ENCODE measurements at places on chromosomes 5 and 9.

GRCh38 chr9:117276444-117276843 lies 138.4 kb downstream of the ASTN2 start:
- DNase-seq, result no peak

GRCh38 chr9:114035845-114036801 lies 42.0 kb downstream of the AMBP start:
- DNase-seq, result no peak

GRCh38 chr5:17089690-17090089 lies 127.7 kb upstream of the BASP1 start:
- no peak for DNase-seq

DNA sequence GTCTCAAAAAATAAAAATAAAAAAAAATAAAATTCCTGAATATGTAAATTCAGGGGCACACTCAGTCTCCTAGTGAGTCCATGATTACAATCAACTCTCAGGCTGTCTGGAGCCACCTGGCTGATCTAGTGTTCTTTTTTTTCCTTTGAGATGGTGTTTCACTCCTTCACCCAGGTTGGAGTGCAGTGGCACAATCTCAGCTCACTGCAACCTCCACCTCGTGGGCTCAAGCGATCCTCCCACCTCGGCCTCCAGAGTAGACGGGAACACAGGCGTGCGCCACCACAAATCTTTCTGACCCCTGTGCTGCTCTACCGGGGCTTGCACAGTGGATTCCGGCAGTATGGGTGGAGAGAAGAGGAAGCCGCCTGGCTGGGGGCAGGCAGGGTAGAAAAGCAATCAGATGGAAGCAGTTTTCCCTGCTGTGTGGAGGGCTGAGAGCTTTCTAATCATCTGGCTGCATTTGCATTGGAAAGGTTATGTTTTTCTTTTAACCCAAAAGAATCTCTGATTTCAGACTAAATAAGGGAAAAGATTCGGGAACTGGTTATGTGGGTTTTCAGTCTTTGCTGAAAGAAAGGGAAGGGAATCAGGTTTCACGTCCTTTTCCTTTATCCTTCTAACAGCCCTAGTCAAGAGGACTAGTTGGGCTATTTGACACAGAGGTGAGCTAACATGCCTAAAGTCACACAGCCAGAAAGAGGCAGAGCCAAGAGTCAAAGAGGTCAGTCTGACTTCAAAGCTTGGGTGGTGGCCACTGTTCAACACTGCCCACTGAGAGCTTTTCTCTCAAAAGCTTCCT lies 26.3 kb upstream of the CORO2A start:
- DNase-seq, result no peak

DNA sequence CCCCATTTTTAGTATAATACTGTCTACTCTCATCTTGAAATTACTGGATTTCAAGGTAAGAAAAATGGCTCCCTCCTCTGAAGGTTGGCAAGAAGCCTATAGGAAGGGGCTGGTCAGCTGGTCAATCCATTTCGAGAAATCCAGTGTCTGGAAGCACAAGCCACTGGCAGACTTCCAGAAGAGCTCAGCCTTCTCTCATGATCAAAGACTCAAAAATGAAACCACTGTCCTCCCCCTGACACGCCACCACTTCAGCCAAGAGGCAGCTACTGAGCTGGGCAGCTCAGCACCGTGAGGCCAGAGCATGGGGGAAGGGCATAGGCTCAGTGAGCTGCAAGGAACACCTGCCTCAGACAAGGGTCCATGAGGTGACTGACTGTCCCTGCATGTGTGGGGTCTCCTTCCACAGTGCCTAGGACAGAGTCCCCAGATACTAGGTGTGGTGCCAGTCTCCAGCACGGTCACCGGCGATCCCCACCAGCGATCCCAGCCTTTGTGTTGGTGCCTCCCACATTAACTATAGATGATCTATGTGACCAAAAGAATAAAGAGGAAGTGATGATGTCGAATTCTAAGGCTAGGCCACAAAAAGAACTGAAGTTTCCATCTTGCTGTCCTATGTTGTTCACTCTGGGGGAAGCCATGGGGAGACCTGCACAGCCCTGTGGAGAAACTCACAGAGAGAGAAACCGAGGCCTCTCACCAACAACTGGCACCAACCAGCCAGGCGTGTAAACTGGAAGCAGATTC lies 100.1 kb upstream of the LRRTM2 start:
- no peak for DNase-seq

DNA sequence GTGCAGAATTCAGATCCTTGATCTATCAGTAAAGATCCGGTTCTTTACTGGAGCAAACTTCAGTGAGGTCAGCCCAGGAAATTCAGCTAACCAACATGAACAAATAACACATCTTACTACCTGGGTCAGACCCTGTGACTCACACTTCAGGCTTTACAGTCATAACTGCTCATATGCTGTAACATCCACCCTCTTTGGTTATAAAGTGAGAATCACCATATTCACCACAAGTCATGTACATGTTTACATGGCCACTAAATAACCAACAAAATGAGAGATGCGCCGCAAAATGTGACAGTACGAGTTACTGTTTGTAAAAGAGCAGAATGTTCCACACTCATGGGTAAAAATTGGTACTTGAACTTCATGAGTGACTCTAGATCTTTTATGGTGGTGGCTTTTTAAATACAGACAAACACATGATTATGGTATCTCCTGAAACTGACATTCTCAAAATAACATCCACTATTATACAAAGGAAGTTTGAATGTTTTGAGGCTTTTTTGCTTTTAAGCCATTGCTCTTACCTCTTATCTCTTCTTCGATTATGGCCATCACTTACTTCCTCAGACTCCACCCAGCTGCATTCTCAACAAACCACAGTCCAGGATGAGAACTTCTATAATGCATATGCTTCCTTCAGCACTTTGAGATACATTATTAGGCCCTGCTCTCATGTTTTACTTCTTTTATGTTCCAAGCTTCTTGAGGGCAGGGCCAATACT lies 516.6 kb downstream of the RAB3C start:
- DNase-seq, result no peak

DNA sequence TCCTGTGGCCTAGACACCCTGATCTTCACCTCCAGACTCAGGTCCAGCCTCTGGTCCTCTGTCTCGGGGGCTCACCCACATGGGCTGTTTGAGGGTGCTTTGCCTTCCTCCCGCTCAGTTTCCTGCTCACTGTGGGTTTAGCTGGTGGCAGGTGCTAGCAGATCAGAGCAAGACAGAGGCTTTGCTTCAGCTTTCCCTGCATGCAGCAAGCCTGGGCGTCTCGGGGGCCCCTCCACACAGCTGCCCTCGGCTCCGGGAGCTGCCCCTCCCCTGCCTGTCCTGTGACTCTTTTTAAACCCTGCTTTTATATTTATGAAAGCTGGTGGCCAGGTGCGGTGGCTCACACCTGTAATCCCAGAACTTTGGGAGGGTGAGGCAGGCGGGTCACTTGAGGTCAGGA lies 14.6 kb downstream of the MRPL36 start:
- no peak for DNase-seq

DNA sequence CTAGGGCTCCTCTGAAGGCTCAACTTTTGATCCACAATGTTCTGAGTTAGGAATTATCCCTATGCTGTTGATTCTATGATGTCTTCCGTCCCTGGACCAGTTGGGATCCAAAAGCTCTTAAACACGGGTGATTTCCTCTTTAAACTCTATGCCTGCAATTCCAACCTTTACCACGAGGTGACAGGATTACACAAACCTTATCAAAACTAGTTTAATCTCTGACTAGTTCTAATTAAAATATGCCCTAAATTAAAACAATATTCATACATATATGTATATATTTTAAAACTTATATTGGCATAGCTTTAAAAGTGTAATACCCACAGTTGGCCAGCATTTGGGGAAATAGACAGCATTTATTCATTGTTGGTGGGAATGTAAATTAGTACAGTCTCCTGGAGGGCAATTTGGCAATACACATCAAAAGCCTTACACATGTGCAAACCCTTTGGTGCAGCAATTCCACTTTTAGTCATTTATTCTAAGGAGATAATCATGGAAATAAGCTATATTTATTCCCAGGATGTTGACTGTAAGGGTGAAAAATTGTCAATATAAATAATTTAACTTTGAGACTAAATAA lies 51.6 kb upstream of the PHYKPL start:
- no peak for DNase-seq

GRCh38 chr9:130487500-130487899 lies 42.7 kb downstream of the ASS1 start:
- no peak for DNase-seq

- no peak for DNase-seq
Observed at GRCh38 chr5:74630453-74631066, 10.0 kb downstream of the ENC1 start.

- no peak for DNase-seq
Observed at GRCh38 chr5:57529864-57530263, 47.3 kb upstream of the ACTBL2 start.

GRCh38 chr9:130158001-130158400 lies 14.2 kb upstream of the NCS1 start:
- no peak for DNase-seq

- DNase-seq, result no peak
Observed at GRCh38 chr9:77707383-77708063, 59.4 kb upstream of the GNA14 start.

DNA sequence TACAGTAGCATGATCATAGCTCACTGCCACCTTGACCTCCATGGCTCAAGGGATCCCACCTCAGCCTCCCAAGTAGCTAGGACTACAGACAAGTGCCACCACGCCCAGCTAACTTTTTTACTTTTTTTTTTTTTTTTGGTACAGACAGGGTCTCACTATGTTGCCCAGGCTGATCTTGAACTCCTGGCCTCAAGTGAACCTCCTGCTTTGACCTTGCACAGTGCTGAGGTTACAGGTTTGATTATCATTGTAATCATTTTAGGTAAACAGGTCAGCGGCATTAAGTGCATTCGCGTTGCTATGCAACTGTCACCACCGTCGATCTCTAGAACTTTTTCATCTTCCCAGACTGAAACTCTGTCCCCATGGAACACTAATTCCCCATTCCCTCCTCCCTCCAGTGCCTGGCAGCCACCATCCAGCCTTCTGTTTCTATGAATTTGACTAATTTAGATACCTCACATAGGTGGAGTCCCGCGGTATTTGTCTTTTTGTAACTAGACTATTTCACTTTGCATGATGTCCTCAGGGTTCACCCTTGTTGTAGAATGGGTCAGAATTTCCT lies 5.8 kb upstream of the CARD19 start:
- no peak for DNase-seq

- DNase-seq, result no peak
Observed at GRCh38 chr5:129499208-129499852, 39.2 kb downstream of the ADAMTS19 start.

- no peak for DNase-seq
Observed at GRCh38 chr9:135610290-135611141, 28.8 kb downstream of the GLT6D1 start.

- DNase-seq, result no peak
Observed at GRCh38 chr9:122477346-122477745, 380 bp downstream of the OR1J1 start.

DNA sequence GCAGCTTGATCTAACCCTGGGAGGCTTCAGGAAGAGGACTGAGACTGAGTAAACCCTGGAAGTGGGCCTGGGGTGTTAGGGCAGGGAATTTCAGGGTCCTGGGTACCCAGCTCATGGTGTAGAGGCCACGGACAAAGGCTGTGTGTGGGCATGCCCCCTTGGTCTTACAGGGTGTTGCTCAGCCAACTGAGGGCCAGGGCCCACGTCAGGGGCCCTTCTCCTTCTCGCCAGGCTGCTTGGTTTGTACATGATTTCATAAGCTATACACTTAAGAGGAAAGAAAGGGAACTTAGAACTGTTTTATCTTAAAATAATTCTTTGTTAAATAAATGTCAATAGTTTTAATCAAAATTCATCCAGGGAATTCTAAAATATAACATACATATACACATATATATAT lies 95.4 kb downstream of the TLE4 start:
- DNase-seq, result no peak

- no peak for DNase-seq
Observed at GRCh38 chr9:109510506-109510905, 12.4 kb upstream of the PTPN3 start.

- no peak for DNase-seq
Observed at GRCh38 chr5:150502847-150503246, 5.1 kb upstream of the NDST1 start.

GRCh38 chr5:32597041-32597629 lies 11.8 kb downstream of the SUB1 start:
- DNase-seq, result no peak

- no peak for DNase-seq
Observed at GRCh38 chr5:31148959-31149475, 44.5 kb upstream of the CDH6 start.

Data from stimulated activated CD4-positive, alpha-beta T cell treated with anti-CD3 and anti-CD28 coated beads, Interleukin-1b, Interleukin-23, amount 100 ng/mL, for 1 hour (primary cell).